ENCODE measurements at places on chromosomes 6 and 20. TPM values are rescaled to one million over a fixed set of nuclear protein-coding genes. Genes with fewer than 3 reads are reported as not detected.

DNA sequence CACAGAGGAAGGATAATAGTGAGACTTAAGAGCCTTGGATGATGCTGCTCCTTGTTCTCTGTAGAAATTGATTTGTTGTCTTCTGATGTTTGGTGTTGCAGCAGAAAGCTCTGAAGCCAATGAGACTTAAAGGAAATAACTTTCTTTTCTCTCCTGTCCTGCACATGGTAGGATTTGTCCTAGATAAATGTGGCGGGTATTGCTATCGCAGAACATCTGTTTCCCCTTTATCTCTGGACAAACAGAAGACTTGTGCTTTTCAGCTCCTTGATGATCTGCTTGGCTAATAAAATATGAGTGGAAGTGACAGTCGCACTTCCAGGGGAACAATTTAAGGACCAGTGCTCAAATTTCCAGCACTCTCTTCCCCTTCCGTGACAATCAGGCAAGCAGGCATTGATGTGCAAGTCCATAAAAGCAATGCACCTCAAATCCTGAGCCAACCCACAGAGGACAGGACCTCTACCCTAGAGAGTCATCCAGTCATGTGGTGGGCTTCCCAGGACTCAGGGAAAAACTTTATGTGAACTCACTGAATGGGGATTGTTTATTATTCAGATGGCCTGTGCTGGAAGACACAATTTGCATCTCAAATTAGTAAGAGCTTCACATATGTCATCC lies 9.9 kb upstream of the NCR2 start:
- DNase-seq, result no peak
- no peaks in the 10 kb centered on the region for H3K36me3 ChIP-seq
- no peak overlapping the region for H3K27ac ChIP-seq
- H3K4me1 ChIP-seq, result no peaks in the 10 kb centered on the region

- DNase-seq, result no peak
- H3K4me3 ChIP-seq, result no peak overlapping the region
- H3K27me3 ChIP-seq, result no peaks in the 10 kb centered on the region
- H3K27ac ChIP-seq, result no peak overlapping the region
Observed at GRCh38 chr20:46639587-46639986, 11.7 kb downstream of the SLC13A3 start.

- no peak for DNase-seq
- no peaks in the 10 kb centered on the region for H3K27me3 ChIP-seq
- no peak overlapping the region for H3K4me3 ChIP-seq
- no peaks in the 10 kb centered on the region for H3K36me3 ChIP-seq
- peaks cover 3% of the 10 kb centered on the region for H3K4me1 ChIP-seq
Observed at GRCh38 chr6:56746767-56747504, 104.2 kb upstream of the DST start.

SLC24A3 gene
- total RNA-seq, result 23.9 TPM

DNA sequence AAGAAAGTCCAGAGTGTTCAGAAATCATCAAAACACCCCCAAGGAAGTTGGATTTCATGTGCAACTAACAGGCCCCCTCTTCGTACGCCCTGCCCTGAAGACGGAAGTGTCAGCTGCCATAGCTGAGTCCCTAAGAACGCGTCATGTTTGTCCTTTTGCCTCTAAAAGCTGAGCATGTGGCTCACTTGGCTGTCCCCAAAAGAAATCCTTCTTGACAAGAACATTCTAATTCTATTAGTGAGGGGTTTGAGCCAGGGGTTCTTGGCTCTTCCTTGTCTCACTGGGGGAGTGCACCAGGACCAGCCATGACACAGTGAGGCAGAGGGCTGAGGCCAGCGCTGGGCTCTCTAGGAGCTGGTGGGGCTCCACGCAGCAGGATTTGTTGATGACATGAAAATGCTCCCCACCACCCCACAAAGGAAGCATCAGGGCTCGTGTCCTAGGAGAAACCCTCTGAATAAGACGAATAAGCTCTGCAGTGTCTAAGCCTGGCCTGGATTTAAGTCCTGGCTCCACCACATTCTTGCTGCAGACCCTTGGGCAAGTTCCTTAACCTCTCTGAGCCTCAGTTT lies 20.0 kb upstream of the SPO11 start:
- no peak overlapping the region for H3K4me3 ChIP-seq
- no peaks in the 10 kb centered on the region for H3K4me1 ChIP-seq
- no peaks in the 10 kb centered on the region for H3K27me3 ChIP-seq
- H3K27ac ChIP-seq, result no peak overlapping the region
- DNase-seq, result no peak

All from aorta (tissue), 5 donors.